ENCODE measurements at places on chromosomes 4 and X.
A peak's percentile ranks its signal among the peaks of the same experiment; 100 is the strongest.

GRCh38 chrX:7635604-7636003, 207.4 kb upstream of the VCX start:
- no peak for DNase-seq

GRCh38 chr4:88008122-88008742, 797 bp downstream of the PKD2 start:
- no peak for DNase-seq

DNA sequence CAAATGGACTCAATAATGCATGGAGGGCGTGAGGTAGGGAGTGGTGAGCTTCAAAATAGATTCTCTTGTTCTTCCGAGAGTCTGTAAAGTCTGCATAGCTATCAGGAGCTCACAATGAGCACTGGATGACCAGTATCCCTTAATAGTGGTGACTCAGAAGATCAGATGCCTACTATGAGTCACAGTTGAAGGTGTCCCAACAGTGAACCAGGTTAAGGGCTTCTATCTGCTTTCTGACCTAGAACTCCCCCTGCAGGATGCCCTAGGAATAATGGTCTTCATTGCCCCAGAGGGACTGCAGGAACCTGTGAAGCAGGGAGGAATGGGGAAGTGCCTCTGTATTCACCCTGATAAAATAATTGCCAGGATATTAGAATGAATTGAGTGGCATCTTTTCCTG, 22.1 kb downstream of the DGKK start:
- DNase-seq, result no peak

DNA sequence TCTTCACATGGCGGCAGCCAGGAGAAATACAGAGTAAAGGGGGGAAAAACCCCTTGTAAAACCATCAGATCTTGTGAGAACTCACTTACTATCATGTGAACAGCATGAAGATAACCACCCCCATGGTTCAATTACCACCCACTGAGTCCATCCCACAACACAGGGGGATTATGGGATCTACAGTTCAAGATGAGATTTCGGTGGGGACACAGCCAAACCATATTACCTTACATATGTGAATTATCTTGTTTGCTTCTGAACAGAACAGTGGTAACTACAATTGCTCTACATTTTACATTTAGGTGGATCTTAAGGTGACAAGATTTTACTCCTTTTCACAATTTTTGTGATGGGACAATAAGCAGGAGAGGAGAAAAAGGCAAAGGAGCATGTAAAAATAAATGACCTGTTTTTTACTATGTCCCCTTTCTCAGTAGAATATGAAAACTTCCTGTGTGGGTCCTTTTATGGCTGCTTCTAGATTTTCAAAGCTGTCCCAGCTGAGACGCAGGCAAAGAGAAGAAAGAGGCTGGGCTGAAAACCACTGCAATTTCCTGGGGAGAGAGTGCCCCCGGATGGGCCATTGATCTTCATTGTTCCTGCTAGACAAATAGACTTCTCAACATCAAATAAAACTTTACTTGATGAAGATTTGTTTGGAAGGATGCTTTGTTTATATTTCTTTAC, 45.9 kb upstream of the PGM2 start:
- no peak for DNase-seq

- no peak for DNase-seq
Measured at GRCh38 chr4:40991908-40992307, 222.4 kb downstream of the APBB2 start.

- no peak for DNase-seq
Measured at GRCh38 chr4:75819121-75819520, 83.1 kb downstream of the PPEF2 start.

- peak; percentile 2 for DNase-seq
Measured at GRCh38 chr4:6095023-6095752, 77.0 kb upstream of the C4orf50 start.

- DNase-seq, result no peak
Measured at GRCh38 chr4:128294464-128294863, 6.9 kb upstream of the PGRMC2 start.

DNA sequence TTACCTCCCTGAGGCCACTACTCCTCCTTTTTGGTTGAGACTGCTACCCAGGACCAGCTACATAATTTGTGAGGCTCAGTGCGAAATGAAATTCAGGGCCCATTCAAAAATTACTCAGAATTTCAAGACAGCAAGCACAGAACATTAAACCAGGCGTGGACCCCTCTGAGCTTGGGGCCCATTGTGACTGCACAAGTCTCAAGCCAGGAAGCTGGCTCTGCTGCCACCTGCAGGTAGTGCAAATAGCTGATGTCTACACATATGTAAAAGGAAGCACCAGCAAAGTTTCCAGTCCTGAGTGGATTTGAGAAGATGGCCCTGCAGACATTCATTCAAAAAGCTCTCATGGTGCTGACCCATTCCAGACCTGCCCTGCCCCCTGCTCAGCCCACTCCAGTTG, 213.4 kb upstream of the LNX1 start:
- no peak for DNase-seq

GRCh38 chr4:102574317-102574716, 73.2 kb downstream of the NFKB1 start:
- peak; percentile 26 for DNase-seq

GRCh38 chrX:140664939-140665338, 44.6 kb upstream of the LINC00632 start:
- DNase-seq, result peak; percentile 1

- DNase-seq, result no peak
Measured at GRCh38 chrX:51834076-51834475, 59.3 kb upstream of the MAGED1 start.

GRCh38 chr4:156182269-156182668, 228.6 kb upstream of the CTSO start:
- DNase-seq, result no peak

DNA sequence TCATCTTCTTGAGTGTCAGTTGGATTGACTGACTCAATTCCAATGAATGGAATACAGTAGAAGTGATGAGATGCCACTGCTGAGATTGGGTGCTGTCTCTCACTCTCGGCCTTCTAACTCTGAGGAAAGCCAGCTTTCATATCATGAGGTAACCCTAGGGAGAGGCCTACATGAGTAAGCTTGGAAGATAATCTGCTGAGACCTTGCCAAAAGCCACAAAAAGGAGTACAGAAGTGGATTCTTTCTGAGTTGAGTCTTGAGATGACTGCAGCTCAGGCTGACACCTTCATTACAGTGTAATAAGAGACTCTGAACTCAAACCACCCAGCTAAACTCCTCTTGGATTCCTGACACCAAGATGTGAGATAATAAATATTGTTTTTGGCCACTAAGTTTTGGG, 537.4 kb upstream of the MAGEB18 start:
- DNase-seq, result no peak

GRCh38 chr4:4852591-4853362, 6.7 kb upstream of the MSX1 start:
- DNase-seq, result peak; percentile 42

DNA sequence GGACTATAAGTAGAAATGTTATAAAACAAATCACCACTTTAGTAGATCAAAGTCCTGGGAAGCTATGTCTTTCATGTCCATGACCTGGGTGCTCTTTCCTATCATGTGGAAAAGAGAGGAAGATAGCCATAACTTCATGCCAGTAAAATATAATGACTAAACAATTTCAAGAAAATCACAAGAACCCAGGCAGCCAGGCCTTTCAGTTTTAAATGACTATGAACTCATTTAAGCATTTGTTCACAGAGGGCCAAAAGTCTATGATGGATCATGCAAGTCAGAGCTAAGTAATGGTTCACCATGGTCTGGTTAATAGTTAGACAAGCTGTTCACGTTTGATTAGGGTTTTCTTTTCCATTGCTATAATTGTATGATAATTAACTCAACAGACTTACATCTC, 155.8 kb downstream of the PPARGC1A start:
- no peak for DNase-seq

- no peak for DNase-seq
Measured at GRCh38 chr4:87966095-87966496, 9.4 kb upstream of the SPP1 start.

DNA sequence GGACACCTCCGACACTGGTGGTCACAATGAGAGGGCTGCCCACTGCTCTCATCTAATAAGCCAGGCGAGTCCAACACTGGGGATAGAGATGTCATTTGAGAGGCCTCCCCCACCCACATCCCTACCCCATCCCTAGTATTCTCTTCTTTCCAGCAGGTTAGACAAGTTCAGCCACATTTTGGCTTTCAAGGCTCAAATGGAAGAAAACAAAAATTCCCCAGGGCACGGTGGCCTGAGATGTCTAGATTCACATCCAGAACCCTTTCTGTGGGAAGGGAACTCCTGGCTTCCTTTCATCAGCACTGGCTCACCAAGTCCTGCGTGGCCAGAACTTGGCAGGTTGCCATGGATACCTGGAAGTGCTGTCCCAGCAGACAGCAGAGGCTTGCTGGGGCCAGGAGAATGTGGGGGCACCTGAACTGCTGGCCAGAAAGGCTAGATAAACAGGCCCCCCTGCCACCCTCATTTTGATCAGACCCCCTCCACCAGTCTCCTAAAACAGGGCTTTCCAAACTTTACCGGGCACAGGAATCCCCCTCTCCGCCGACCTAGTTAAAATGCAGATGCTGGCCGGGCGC, 1.3 kb upstream of the NYX start:
- DNase-seq, result no peak

- DNase-seq, result no peak
Measured at GRCh38 chrX:30593440-30594200, 16.1 kb upstream of the TASL start.

- DNase-seq, result no peak
Measured at GRCh38 chr4:185404031-185404430, 7.4 kb downstream of the ANKRD37 start.

DNA sequence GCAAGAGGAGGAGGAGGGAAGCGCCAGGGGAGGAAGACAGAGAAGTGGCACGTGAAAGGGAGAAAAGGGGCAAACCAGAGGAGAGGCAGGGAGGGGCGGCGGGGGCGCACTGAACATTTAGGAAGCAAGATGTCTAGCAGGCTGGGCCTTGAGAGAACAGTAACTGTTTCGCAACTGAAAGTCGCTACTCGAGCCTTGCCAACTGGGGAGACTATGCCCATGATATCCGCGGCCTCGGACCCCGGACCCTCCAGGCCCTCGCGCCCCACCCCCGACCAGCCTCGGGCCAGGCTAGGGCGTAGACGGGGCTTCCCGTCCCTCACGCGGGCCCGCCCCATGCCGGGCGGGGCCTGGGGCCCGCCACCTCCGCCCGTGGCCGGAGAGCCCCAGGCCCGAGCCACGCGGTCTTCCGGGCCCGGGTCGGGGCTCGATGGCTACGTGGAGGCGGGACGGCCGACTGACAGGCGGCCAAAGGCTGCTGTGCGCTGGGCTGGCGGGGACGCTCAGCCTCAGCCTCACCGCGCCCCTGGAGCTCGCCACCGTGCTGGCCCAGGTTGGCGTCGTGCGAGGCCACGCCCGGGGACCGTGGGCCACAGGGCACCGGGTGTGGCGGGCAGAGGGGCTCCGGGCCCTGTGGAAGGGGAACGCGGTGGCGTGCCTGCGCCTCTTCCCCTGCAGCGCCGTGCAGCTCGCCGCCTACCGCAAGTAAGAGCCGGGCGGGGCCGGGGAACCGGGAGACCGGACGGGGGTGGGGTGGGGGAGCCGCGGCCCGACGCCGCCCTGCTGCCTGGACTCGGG, at the start of gene SLC25A43:
TSS of gene SLC25A43 (plus strand) at position 363 of the 798 bp plus-strand sequence. CDS start at position 431, 68 bp downstream.
- no peak for DNase-seq

DNA sequence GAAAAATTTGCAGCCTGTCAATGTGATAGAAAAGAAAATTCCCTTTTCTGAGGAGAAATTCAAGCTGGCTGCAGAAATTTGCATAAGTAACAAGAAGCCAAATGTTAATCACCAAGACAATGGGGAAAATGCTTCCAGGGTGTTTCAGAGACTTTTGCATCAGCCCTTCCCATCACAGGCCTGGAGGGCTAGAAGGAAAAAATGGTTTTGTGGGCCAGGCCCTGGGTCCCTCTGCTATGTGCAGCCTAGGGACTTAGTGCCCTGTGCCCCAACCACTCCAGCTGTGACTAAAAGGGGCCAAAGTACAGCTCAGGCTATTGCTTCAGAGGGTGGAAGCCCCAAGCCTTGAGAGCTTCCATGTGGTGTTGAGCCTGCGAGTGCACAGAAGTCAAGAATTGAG, 23.9 kb downstream of the ZNF275 start:
- DNase-seq, result no peak

All from GM04503 (cell line).